ENCODE measurements at places on chromosomes 6 and 20.

DNA sequence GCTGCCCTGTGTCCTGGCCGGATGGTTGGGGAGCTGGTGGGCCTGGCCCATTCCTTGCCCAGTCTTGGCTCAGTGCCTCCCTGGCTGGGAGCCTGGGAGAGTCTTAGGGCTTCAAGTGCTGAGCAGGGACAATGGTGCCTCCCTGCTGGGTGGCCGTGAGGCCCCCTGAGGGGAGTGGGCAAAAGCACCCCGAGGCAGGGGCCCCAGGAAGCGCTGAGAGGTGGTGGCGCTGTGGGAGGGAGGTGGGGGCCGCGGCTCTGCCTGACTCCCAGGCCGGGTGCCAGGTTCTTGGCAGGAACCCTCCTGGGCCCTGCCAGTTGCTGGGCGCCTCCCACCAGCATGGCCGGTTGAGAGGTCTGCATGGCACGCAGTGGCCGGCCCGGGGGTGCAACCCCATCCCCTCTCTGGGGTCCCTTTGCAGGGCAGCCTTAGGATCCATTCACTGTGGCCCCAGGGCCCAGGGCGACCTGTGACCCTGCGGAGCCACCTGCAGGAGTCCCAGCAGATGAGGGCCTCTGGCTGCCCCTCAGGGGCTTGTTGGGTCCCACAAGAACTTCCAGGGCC lies 9.2 kb upstream of the RPS21 start:
- no peak for DNase-seq

DNA sequence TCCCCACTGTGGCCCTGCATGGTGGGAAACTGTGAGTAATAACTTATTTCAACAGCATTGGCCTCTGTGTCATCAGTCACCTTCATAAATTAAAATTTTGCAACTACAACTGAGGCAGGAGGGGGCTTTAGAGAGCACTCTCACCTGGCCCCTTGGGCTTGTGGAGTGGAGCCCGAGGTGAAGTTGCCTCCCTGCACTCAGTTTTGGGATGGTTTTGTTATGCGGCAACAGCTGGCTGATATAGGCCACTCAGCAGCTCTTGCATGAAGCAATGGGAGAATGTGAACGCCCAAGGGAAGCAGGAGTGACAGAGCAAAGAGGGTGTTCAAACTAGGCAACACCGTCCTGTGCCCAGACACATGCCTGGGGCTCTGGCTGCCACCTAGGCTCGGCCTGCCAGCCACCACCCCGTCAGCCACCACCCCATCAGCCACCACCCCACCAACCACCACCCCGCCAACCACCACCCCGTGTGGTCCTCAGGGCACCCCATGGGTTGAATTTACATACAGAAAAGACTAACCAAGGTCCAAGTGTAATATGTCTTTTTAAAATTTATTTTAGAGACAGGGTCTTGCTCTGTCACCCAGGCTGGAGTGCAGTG lies 4.3 kb upstream of the GFRA4 start:
- DNase-seq, result no peak

- DNase-seq, result no peak
Observed at GRCh38 chr6:43221046-43221972, 8.0 kb downstream of the DNPH1 start.

- DNase-seq, result no peak
Observed at GRCh38 chr6:157432231-157432891, 51.4 kb downstream of the ZDHHC14 start.

DNA sequence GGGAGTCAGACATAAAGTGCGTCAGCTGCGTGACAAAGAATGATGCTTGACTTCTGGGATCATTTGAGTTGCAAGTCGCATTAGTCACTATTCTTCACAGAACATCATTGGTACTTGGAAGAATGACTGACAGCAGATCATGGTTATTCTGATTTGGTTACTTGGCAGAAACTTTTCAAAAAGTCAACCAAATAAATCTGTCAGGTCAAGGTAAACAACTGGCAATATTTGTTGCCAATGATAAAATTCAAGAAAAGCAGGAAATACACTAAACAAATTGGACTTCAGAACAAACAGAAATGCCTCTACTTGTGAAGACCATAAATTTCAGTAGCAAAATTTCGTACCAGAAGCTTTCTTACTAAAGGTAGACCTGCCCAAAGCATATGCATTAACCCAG lies 221.6 kb downstream of the TFAP2A start:
- DNase-seq, result no peak

DNA sequence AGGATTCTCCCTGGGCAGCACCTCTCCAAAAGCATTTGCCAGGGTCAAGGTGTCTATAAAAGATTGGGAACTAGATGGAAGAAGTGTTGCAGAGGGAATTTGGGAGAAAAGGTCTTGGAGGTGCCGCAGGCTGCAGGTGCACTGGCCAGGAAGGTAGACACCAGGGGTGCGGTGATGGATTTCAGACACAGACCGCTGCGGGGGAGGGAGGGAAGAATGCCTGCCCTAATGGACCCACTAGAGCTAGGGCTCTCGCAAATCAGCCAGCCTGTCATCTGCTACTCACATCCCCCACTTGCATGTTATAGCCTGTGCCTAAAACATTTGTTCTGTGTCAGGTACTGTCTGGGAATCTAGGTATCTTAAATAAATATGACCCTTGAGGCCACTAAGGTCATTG lies 193.6 kb upstream of the SLC24A3 start:
- no peak for DNase-seq

GRCh38 chr6:119128252-119128912 lies 49.9 kb upstream of the FAM184A start:
- DNase-seq, result no peak
